H4 (cell line): ENCODE measurements at places on chromosomes 6 and 20. TPM values are rescaled to one million over a fixed set of nuclear protein-coding genes. Genes with fewer than 3 reads are reported as not detected.

FGD2 gene
- not detected in 2 replicates for total RNA-seq

MRAP2 gene
- total RNA-seq, result not detected in 2 replicates

HCK gene
- not detected in 2 replicates for total RNA-seq

CFB gene
- 1.5 and 4.3 TPM in 2 replicates for total RNA-seq

GFOD1 gene
- total RNA-seq, result 0.82 and 0.87 TPM in 2 replicates

C20orf202 gene
- not detected in 2 replicates for total RNA-seq

TOP1 gene
- total RNA-seq, result 12.7 and 14.3 TPM in 2 replicates

ZNF311 gene
- total RNA-seq, result 1.2 and 3.0 TPM in 2 replicates

RMND1 gene
- 23.1 and 29.6 TPM in 2 replicates for total RNA-seq

GRM4 gene
- total RNA-seq, result not detected in 2 replicates

OLIG3 gene
- total RNA-seq, result not detected in 2 replicates

NRSN1 gene
- total RNA-seq, result not detected in 2 replicates

ANKRD66 gene
- total RNA-seq, result not detected in 2 replicates

COL21A1 gene
- 0.25 and 0.41 TPM in 2 replicates for total RNA-seq

FAXC gene
- 6.0 and 13.0 TPM in 2 replicates for total RNA-seq

BANF2 gene
- total RNA-seq, result not detected in 2 replicates

OPRM1 gene
- total RNA-seq, result not detected in 2 replicates

ZC2HC1B gene
- total RNA-seq, result not detected in 2 replicates

LGSN gene
- total RNA-seq, result 0.23 TPM in 1 of 2 replicates, not detected in the other

CLIC5 gene
- total RNA-seq, result not detected in 2 replicates

MCCD1 gene
- not detected in 2 replicates for total RNA-seq

CBLN4 gene
- total RNA-seq, result not detected in 2 replicates

LYRM2 gene
- 8.4 and 15.8 TPM in 2 replicates for total RNA-seq

TRIM31 gene
- 0.12 TPM in 1 of 2 replicates, not detected in the other for total RNA-seq

CCN6 gene
- not detected in 2 replicates for total RNA-seq

FRMD1 gene
- total RNA-seq, result not detected in 2 replicates
